ENCODE measurements at places on chromosomes 12 and 14. TPM values are rescaled to one million over a fixed set of nuclear protein-coding genes. Genes with fewer than 3 reads are reported as not detected.

Gene CIDEB
- not detected for total RNA-seq

Gene SLC25A47
- total RNA-seq = not detected

Gene ZDHHC22
- 5.9 TPM for total RNA-seq

DNA sequence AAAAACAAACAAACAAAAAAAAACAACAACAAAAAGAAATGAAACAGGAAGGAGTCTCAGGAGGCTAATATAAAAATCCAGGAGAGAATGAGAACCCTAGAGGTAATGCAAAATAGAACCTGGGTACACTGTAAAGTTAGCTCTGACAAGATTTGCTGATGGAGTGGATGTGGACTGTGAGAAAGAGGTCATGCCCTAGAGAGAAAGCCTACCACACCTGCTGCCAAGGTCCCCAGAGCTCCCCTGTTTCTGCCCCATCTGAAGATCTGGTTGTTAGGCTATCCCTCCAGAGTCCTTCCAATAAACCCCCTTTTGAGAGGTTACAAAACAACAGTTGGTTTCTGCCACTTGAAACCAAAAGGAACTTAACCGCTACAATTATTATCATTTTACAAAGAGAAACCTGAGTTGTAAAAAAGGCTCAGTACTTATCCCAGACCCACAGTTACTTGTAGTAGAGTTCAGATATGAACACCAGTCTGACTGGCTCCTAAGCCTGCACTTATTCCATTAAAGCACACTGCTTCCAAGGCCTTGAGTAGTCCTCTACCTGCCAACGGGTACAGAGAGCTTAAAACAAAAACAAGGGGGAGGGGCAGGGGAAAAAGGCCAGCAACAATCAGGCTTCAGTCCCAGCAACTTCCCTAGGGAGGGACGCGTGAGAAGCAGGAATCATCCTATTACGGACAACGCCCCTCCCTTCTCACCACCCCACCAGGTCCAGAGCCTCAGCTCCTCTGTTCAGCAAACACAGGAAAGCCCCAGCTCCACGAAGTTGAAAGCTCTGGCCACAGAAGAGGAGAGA lies 27.7 kb downstream of the PPP1R13B start:
- no peak overlapping the region for H3K4me3 ChIP-seq
- no peaks in the 10 kb centered on the region for H3K27me3 ChIP-seq
- H3K4me1 ChIP-seq = peaks cover 14% of the 10 kb centered on the region
- no peak for DNase-seq
- H3K36me3 ChIP-seq = no peaks in the 10 kb centered on the region

- no peak overlapping the region for H3K4me3 ChIP-seq
- H3K36me3 ChIP-seq = peaks cover 7% of the 10 kb centered on the region
- no peak overlapping the region for H3K27ac ChIP-seq
- H3K27me3 ChIP-seq = no peaks in the 10 kb centered on the region
- no peak for DNase-seq
Measured at GRCh38 chr14:71452539-71452938, 479.7 kb upstream of the RGS6 start.

GRCh38 chr12:61993734-61994345 lies 266.4 kb upstream of the USP15 start:
- DNase-seq = no peak
- no peak overlapping the region for H3K27ac ChIP-seq
- H3K4me3 ChIP-seq = no peak overlapping the region

DNA sequence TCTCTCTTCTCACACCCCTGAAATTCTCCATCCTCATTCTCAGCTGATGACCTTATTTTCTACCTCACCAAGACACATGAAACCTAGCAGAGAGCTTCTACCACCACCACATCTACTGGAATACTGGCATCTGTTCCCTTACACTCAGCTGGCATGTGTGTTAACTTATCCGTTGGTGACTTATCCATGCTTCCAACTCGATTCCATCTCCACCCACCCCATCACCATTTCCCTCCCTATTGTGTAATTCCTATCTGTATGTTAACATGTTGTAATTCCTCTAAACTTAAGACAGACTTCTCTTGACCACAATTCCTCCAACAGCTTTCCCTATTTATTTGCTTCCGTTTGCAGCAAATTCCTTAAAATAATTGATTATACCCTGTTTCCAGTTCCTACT lies 15.4 kb downstream of the C1S start:
- peaks cover 12% of the 10 kb centered on the region for H3K27me3 ChIP-seq
- H3K27ac ChIP-seq = no peak overlapping the region
- no peak for DNase-seq
- H3K36me3 ChIP-seq = no peaks in the 10 kb centered on the region
- H3K4me1 ChIP-seq = peaks cover 8% of the 10 kb centered on the region
- H3K4me3 ChIP-seq = no peak overlapping the region

DNA sequence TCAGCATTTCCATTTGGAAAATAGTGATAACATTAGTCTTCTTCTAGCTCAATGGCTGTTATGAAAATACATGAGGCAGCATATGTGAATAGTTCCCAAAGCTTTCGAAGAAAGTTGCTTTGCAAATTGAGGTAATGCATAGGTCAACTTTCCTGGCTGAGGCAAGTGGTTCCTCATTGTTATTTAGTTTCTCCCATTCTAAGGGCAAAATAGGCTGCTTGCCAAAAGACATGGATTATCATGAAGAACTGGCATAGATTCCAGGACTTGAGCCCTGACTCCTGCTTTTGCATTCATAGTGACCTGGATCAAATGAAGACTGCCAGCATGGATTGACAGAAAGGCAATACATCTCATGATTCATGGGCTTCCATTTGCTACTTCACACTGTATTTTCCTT lies 35.7 kb downstream of the LRFN5 start:
- H3K27ac ChIP-seq = no peak overlapping the region
- H3K4me3 ChIP-seq = no peak overlapping the region
- no peaks in the 10 kb centered on the region for H3K27me3 ChIP-seq
- no peaks in the 10 kb centered on the region for H3K36me3 ChIP-seq
- no peaks in the 10 kb centered on the region for H3K4me1 ChIP-seq
- DNase-seq = no peak

DNA sequence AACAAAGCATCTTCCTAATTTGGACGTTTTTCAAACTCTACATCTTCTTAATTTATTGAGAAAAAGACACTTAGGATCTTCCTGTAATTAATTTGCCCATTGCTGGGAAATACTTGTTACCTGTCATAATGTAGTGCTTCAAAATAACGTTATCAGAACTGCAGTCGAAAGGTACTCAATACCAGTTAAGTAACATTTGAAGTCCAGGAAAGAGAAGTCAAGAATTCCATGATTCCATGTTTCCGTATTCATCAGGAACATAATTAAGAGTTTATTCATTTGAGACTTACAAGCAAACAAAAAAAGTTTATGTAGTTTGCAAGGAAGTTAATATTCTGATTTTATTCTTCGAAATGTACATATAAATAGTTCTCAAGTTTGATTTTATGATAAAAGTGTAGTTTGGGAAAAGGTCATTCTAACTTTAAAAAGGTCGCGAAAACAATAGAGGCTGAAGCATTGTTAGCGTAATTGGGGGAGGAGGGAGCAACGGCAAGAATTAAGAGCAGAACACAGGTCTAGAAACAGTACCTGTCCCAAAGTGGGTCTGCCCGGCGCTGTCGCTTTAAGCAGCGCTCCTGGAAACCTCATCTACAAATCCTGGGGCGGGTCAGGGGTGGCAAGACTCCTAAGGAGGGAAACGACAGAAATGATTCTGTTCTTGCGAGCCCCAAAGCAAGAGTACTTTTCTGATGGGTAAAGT lies 1.2 kb upstream of the KCNMB4 start:
- peaks cover 56% of the 10 kb centered on the region for H3K27me3 ChIP-seq
- H3K36me3 ChIP-seq = no peaks in the 10 kb centered on the region
- H3K4me3 ChIP-seq = peak overlapping the region; percentile 89
- H3K27ac ChIP-seq = no peak overlapping the region
- no peak for DNase-seq

- H3K4me3 ChIP-seq = no peak overlapping the region
- H3K27me3 ChIP-seq = no peaks in the 10 kb centered on the region
- H3K36me3 ChIP-seq = peaks cover 4% of the 10 kb centered on the region
Measured at GRCh38 chr12:9617124-9617523, 9.4 kb upstream of the KLRB1 start.

DNA sequence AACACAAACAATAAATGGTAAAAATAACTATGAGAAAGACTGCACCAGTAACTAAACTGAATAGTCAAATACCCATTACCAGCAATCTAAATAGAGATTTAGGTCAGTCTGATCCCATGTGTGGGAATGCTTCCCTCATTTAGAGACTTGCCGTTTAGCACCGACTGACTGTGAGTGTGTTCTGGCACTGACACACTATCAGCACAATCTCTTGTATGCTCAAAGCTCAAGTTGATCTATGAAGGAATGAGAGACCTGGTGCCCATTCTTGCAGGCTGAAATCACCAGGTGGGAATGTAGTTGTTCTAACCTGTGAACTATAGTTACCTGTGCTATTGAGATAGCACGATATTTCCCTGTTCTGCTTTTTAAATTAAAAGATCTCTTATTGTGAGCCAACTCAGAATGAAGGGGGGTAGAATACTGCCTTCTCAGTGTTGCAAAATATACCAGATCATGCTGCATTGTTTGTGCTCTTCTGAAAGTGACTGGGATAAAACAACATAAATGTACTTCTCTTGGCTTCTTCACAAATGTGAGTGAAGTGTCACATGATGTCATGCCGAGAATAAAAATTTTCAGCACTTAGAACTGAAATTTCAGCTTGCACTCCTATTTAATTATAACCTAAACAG lies 99.6 kb downstream of the LIN7A start:
- no peaks in the 10 kb centered on the region for H3K27me3 ChIP-seq
- no peaks in the 10 kb centered on the region for H3K36me3 ChIP-seq
- H3K4me1 ChIP-seq = peaks cover 13% of the 10 kb centered on the region
- H3K27ac ChIP-seq = no peak overlapping the region
- DNase-seq = no peak

DNA sequence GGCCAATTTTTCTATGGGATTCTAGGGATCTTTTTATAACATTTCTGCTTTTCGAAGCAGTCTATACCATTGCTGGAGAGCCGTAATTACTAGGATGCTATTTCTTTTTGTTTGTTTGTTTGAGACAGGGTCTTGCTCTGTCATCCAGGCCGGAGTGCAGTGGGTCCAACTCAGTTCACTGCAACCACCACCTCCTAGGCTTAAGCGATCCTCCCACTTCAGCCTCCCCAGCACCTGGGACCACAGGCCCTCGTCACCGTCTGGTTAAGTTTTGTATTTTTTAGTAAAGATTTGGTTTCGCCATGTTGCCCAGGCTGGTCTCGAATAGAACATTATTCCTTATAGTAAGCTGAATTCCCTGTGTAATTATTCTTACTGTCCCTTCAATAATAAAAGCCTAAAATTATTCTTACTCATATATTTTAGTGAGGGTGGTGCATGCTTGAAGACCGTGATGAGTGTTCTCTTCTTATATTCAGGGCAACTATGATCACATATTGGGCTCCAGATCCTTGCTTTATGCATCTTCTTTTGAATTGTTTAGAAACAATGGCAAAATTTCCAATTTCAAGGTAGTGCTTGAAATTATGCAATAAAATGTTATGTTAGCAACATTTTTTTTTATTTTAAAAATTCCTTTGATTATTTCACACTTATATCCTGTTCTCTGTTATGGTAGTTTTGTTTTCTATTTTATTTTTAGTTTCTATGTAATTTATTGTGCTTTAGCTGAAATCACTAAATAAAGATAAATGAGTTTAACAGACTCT lies 66.2 kb downstream of the CRADD start:
- H3K27ac ChIP-seq = peak overlapping the region; percentile 52
- DNase-seq = no peak
- peaks cover 47% of the 10 kb centered on the region for H3K4me1 ChIP-seq
- peak overlapping the region; percentile 91 for H3K4me3 ChIP-seq
- H3K27me3 ChIP-seq = peaks cover 2% of the 10 kb centered on the region

DNA sequence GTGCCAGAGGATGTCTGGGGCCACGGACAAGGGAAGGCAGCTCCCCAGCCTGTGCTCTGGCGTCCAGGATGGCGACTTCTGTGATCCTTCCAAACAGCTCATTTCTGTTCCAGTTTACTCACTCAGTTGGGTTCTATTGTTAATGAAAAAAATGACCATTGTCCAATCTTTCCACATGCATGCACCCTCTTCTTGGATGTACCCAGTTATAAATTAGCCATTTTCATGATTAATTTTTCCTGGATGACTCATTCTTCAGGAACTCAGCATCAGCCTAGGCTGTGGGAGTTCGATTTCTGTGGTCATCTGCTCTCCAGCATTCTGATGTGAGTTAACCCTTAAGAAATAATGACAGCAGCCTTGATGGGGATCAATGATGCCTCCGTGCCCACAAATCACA lies 926.8 kb downstream of the BCL11B start:
- no peaks in the 10 kb centered on the region for H3K36me3 ChIP-seq
- H3K4me3 ChIP-seq = no peak overlapping the region
- no peak overlapping the region for H3K27ac ChIP-seq
- DNase-seq = no peak

DNA sequence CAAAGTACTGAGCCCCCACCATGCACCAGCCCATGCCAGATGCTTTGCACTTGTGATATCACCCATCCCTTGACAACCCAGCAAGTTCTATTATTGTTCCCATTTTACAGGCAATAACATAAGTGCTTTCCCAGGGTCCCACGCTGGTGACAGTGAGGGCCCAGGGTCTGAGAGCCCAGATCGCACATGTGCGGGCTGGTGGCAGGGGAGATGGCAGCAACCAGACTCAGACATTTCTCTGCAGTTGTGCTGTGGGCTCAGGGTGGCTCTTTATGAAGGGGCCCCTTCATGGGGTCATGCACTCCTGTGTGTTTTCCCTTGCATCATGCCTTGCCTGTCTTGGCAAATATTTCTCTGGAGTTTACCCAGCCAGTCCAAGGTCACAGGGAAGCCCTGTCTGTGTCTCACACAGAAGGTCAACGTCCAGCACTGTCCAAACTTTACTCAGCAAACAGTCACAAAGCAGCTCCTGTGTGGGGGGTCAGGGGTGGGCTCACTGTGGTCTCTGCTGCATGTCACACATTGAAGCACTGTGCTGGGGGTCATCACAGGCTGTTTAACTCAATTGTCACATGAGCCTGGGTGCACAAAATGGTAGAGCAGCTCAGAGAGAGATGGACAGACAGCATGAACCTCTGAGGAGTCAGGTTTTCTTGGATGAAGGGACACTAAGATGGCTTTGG lies 12.7 kb downstream of the SERPINA5 start:
- DNase-seq = no peak
- peaks cover 31% of the 10 kb centered on the region for H3K4me1 ChIP-seq
- no peak overlapping the region for H3K4me3 ChIP-seq
- no peak overlapping the region for H3K27ac ChIP-seq

DNA sequence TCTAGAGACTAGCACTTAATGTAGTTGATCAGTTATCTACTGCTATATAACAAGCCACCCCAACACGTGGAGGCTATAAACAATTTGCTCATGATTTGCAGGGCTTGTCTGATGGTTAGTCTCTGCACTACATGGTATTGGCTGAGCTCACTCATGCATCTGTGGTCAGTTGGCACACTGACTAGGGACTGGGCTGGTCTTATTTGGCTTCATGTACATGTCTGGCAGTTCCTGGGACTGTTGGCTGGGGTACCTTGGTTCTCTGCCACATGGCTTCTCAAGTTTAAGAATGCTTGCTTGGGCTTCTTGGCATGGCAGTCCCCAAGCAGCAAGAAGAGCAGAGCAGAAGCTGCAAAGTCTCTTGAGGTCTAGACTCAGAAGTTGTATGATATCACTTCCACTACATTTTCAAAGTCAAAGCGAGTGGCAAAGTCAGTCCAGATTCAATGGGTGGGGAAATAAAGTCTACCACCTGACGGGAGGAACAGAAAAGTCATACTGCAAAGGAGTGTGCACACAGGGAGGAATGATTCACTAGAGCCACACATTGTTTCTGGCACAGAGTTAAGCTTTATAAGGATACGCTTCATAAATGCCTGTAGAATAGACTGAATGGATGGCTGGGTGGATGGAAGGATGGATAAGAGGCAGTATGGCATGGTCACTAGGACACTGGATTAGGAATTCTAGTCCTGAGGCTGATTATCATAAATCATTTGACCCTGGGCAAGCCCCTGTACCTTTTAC lies 44.8 kb upstream of the PTHLH start:
- H3K4me3 ChIP-seq = no peak overlapping the region
- H3K4me1 ChIP-seq = no peaks in the 10 kb centered on the region
- H3K27me3 ChIP-seq = no peaks in the 10 kb centered on the region
- H3K36me3 ChIP-seq = no peaks in the 10 kb centered on the region
- H3K27ac ChIP-seq = no peak overlapping the region

Measured in neural crest cell (in vitro differentiated cells).